Activated CD4-positive, alpha-beta T cell treated with anti-CD3 and anti-CD28 coated beads, Interleukin-2, Interleukin-6, amounts not matched to agents 100 ng/mL and 50 ng/mL, durations not matched to agents 16 hours and 8 hours (primary cell): ENCODE measurements at places on chromosomes 6 and 20.

GRCh38 chr6:164415832-164416563, 893.4 kb downstream of the C6orf118 start:
- DNase-seq, result no peak

DNA sequence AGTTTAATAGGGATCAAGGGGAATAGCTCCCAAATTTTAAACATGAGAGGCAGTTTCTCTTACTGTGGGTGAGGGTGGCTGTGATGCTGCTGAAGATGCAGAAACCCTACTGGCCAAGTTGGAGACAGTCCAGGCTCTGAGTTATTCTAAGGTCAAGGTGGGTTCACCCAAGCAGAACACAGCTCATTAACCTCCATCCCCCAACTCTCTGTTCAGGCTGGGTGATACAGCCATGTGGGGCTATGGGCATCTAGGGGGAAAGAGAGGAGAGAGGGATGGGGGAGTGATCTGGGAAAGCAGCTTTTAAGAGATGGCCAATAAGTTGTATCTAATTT, 18.9 kb upstream of the TRAM2 start:
- DNase-seq, result no peak

- DNase-seq, result no peak
Observed at GRCh38 chr6:46888031-46888430, 33.7 kb downstream of the ADGRF5 start.

GRCh38 chr6:72205500-72205899, 319.1 kb downstream of the RIMS1 start:
- DNase-seq, result no peak

DNA sequence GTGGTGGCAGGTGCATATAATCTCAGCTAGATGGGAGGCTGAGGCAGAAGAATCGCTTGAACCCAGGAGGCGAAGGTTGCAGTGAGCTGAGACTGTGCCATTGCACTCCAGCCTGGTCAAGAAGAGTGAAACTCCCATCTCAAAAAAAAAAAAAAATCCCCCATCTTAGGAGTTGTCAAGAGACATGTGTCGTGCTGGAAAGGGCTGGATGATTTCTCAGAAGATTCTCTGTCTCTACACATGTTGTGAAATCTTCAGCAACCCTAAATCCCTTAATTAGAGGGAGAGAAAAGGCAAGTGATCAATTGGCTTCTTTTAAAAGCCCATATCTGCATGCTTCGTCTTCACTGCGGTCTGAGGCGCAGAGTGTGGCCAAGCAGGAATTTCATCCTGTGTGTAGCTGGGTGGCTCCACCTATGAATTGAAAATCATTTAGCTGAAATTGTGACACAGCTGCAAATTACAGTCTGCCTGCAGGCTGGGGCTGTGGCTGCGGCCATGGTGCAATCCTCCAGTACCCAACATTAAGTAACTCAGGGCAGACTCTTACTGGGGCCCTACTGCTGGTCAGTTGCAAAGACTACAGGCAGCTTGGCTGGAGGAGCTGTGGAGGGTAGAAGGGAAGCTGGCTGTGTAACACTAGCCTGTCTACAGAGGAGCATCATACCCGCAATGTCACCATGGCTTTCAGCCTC, 3.2 kb upstream of the TGM3 start:
- DNase-seq, result no peak

DNA sequence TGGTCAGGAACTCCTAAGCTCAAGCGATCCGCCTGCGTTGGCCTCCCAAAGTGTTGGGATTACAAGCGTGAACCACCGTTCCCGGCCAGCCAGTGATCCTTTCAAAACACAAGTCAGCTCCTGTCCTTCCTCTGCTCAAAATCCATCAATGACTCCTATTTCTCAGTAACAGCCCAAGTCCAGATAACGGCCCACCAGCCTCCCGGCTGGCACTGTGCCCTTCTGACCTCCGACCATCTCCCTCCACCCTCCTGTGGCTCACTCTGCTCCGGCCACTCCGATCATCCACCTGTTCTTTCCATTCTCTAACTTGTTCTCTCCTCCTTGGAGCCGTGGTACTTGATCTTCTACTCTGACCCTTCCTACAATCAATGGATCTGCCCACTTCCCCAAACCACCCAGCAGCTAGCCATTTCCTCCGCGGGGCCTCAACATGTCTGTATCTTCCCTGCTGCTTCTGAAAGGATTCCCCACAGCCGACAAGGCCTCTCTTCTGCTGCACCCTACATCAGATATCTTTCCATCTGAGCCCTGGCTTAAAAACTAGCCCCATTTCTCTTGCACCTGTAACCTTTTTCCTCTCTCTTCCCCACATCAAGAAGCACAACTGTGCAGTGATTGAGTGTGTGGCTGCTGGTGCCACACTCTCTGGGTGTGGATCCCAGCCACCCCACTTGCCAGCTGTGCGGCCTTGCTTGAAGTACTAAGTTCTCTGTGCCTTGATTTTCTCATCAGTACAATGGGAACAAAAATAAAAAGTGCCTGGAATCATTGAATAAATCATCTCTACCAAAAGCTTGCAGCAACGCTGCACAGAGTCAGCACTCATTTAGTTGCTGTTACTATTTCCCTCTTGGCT, 6.1 kb upstream of the ZMYND8 start:
- no peak for DNase-seq

- no peak for DNase-seq
Observed at GRCh38 chr6:140988780-140989179, 1143.9 kb upstream of the GJE1 start.

- no peak for DNase-seq
Observed at GRCh38 chr6:138346302-138347195, 31.2 kb upstream of the SMIM28 start.

DNA sequence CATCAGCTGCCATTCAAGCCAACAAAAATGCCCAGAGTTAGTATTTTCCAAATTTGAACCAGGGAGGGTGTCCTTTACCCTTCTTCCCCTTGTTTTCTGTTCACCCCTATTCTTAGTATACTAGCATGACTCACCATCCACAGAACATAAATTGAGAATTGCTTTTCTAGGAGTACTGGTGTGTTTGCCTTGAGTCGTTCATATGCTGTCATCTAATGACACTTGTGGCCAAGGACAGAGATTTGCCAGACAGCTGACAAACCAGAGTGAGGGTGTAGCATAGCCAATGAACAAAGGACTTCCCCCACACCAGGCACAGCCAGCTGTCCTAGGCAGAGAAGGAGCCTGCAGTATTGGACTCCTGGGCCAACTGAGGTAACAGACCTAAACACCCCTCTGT, 62.2 kb downstream of the FILIP1 start:
- DNase-seq, result peak; percentile 1

DNA sequence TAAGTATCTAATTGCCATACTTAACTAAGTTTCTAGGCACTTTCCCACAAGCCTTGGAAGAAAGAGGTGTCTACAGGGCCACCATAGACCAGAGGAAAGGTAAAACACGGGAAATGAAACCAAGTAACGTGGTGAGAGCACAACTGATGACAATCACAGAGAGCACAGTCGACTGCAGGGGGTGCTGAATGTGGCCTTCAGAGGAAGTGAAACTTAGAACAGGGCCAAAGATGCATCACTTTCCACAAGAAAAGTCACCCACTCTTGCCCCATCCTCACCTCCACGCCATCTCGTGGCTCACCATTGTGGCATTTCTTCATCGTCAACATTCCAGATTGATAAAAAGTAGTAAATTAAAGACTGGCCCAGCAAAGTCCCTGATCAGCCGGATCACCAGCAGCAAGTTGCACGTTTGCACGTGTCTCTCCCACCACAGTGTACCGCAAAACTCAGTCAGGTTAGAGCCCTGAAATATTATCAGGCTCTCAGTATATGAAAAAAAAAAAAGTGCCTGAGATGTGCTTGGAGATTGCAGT, 31.4 kb downstream of the HIVEP2 start:
- peak; percentile 90 for DNase-seq

DNA sequence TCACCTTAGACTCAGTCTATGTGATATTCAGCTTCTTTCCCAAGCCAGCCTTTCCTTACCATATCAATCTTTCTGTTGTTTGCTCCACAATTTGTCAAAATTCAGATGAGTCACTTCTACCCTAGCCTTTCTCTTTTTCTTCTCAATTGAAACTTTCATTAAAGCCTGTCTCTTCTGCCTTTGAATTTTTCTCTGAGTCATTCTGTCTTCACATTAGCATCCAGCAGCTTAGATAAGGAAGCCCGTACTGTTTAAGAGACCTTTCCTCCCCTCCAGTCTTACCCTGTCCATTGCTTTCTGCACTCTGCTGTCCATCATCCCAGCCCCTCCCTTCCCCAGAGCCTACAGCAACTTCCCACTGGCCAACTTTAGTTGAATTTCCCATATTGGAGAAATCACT, 34.9 kb upstream of the RALGAPA2 start:
- no peak for DNase-seq

GRCh38 chr6:81693266-81693665, 59.2 kb downstream of the TENT5A start:
- DNase-seq, result no peak
